Memory B cell (primary cell): ENCODE measurements at places on chromosomes 16 and 17.

DNA sequence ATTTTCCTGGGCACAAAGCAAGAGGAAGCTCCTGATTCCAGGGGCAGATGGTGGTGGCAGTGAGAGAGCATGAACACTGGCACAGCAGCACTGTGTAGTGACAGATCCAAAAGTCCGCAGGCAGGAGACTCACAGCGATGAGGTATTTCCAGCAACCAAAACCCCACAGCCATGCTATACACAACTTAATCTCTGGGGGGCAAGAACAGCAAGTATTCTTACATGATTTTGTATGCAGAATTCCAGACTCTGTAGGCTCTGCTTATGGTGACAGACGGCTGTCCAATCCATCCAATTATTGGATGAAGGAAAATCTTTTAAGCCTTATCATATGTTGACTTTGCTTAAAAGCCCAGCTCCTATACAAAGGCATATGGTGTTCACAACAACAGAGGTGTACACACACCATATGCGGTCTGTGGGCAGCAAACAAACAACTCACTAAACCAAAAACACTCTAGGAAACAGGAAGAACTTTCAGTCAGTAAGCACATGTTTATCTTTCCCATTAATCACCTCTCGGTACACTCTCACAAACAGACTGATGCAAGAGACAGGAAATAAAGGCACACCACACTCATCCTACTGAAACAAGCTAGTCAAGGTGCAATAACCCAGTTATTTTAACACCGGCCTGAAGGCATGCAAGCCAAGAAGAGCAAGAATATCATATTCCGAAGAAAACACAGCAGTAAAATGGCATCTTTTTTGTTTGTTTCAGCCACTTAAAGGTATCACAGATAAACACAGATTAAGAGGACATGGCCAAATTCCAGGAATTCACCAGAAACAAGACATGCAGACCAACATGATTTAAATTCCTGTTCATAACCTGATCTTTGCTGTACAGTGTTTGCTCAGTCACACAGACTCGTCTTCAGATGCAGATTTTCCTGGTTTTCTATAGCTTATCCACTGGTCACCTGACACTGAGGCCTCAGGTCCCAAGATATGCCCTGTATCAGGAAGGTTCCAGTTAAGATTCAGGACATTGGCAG lies 47.8 kb downstream of the ERN1 start:
- DNase-seq = no peak

DNA sequence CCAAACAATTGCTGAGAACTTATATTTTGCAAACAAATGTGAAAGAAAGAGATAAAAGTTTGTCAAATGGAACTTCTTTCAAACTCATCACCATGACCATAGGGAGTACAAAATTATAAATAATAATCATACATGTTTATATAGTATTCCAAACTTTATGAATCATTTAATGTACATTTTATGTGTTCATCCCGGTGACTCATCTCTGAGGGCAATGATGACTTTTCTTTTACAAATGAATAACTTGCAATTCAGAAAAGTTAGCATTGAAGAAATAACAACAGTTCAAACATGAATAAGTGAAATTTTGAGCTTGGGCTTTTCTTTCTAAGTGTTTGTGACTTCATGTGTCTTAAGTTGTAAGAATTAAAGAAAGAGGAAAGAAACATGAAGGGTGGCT lies 66.3 kb upstream of the CDH8 start:
- no peak for DNase-seq

- DNase-seq = no peak
Observed at GRCh38 chr16:82773018-82773417, 146.2 kb downstream of the CDH13 start.

DNA sequence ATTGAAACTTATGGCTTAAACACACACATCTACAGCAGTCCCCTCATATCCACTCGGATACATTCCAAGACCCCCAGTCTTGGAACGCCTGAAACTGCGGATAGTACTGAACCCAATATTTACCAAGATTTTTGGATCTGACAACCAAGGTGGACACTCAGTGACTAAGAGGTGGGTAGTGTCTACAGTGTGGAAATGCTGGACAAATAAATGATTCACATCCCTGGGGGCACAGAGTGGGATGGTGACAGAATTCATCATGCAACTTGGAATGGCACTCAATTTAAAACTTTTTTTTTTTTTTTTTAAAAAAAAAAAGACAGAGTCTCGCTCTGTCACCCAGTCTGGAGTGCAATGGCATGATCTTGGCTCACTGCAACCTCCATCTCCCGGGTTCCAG lies 54.2 kb upstream of the TRAP1 start:
- DNase-seq = no peak

GRCh38 chr17:47352848-47353247 lies 29.1 kb downstream of the EFCAB13 start:
- DNase-seq = no peak

GRCh38 chr16:87391324-87391949 lies 699 bp upstream of the MAP1LC3B start:
- peak; percentile 35 for DNase-seq

DNA sequence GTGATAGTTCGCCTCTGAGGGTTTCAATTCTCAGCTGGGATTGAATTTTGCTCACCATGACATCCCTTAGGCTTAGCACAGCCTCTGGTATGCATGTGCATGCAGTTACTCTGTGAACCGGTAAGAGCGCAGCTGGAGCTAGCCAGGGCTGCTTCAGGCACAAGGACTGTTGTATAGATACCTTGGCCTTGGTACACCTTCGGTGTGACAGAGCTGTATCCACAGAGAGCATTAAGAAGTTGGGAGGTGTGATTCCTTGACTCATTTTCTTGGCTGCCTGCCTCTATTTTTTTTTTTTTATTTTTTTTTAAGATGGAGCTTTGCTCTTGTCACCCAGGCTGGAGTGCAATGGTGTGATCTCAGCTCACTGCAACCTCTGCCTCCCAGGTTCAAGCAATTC lies 2.2 kb upstream of the NUTF2 start:
- DNase-seq = no peak

DNA sequence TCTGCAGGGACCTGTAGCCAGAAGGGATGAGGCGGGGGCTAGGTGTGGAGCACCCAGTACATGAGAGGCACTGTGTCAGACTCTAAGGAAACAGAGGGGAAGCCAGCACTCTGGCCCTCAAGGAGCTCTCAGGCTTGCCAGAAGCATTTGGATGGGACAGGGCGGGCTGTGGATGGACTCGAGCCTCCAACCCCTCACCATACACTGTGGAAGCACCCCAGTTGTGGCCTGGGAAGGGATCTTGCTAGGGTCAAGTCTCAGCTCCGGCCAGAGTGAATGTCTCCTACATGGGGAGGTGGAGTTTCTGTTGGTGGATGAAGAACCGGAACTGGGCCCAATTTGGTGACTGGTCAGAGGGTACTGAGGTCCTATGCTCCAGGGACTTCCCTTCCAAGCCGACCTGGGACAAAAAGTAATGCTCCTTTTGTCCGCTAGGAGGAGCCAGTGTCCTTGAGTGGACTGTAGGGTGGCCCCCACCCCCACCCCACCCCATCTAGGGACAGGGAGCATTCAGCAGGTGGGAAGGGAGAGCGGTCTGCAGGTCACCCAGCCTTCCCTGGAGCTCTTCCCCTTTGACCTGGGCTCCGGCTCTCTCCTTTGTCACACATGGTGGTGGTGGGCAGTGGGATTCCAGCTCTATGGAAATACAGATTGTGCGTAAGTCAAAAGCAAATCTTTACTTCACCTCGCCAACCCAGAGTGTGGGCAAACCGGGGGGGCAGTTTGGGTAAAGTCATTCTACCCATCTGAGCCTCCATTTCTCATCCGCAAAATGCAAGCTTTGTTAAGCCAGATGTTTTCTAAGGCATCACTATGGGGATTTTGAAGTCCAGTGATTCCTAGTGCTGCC lies 20.4 kb upstream of the PHB1 start:
- peak; percentile 35 for DNase-seq

DNA sequence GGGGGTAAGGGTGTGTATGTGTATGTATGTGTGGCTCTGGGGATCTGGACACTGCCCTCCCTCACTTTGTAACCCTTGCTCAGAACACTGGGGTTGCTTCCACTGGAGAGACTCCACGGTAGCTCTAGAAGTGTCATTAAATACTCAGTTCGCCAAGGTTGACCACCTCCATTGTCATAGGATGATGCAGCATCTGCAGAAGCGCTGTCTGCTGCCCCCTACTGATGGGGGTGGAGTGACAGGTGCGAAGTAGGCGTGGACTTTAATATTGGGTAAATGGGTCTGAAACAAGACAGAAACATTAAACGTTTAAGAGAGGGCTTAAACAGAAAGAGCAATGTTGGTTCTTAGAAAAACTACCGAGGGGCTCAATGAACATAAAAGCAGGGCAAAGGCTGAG lies 35.5 kb upstream of the STAC2 start:
- DNase-seq = no peak

DNA sequence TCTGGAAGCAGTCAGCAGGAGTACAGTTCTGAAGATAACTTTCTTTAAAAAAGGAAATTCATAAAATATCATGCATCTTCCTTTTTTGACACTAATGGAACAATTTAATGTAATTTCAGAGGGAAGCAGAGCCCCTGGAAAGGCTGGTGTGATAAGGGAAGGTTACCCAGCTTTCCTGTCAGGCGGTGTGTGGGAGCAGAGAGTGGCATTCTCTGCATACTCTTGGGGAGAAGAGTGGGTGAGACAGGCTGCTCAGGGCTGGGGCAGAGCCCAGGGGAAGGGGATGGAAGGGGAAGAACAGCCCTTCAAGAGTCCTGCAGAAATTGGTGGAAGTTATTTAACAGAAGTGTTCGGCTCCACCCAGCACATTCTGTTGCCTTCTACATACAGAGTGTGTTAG lies 84.7 kb downstream of the PRKCB start:
- DNase-seq = no peak

DNA sequence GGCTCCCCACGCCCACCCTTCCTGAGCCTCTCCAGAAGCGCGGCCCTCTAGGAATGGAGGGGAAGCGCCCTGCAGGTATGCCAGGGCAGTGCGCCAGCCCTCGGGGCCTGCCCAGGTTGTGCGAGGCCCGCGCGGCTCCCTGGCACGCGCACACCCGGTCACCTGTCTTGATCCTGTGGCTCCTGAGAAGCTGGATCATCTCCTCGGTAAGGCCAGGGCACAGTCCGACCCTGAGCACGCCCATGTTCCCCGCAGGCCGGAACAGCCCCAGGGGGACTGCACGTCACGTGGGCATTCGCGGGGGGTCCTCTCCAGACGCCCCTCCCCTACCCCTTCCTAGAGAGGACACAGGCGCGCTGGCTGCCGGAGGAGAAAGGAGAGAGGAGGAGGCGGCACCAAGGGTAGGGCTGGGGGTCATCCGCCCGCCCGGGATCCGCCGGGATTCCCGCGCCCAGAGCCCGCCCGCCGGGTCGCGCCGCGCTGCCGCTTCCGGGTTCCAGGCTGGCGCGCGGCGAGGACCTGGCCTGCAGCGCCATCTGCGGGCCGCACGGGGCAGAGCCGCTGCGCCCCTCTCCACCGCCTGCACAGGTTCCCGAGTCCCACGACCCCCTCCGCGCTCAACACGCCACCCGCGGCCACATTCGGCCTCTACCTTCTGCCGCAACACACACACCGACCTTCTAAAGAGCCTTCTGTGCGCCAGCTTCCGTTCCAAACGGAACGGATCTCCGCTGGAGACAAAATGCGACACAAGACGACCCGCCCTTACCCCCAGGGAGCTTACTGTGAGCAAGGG lies at the start of gene RAD51D:
Gene RAD51D (minus strand): TSS at position 491 of the 796 bp plus-strand sequence. CDS start 247 bp downstream, at position 244.
- peak; percentile 91 for DNase-seq

GRCh38 chr17:81976332-81977210 lies 858 bp upstream of the ASPSCR1 start:
- DNase-seq = peak; percentile 30

- DNase-seq = no peak
Observed at GRCh38 chr17:15918661-15919259, 26.2 kb upstream of the ADORA2B start.

- DNase-seq = no peak
Observed at GRCh38 chr17:13073018-13073417, 55.2 kb upstream of the ELAC2 start.
